DMS53 (cell line): ENCODE measurements at places on chromosomes 16 and 17.

GRCh38 chr17:79789943-79790804 lies 6.7 kb downstream of the CBX8 start:
- peak; percentile 63 for DNase-seq

DNA sequence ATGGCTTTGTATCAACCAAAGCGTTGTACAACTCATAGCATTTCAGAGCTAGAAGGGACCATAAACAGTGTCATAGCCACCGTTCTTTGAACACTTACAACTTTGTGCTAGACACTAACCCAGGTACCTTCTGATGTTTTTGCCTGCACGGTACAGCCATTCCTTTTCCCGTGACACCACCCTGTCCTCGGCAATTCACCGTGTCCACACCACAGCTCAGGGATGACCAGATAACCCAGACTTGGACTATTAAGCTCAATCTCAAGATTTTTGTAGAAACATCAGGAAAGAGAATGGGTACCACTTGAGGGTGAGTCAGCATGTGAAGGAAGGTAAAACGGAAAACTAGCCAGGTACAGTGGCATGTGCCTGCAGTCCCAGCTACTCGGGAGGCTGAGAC lies 9.8 kb upstream of the CBFB start:
- no peak for DNase-seq

- DNase-seq = no peak
Observed at GRCh38 chr17:46009681-46010596, 10.9 kb downstream of the STH start.

DNA sequence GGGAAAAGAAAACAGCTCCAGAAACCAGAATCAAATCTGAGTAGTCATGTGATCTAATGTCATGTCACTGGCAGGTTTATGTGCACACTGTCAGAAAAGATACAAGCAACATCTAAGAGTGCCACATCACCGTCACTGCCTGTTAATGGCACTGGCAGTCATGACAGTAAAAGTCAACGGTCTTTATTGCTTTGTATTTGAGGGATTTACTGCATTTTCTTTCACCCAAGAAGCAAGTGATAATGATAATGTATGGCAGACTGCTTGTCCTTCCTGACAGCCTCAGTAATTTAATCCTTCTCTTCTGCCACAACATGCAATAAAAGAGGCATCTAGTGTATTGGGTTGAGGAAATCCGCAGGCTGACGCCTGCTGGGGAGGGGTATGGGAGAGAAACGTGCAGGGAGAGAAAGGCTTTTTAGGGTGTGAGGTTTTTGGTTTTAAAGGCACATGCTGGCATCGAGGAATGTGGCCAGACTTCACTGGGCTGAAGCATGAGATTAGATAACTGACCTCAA lies 92.4 kb downstream of the RPGRIP1L start:
- DNase-seq = no peak

DNA sequence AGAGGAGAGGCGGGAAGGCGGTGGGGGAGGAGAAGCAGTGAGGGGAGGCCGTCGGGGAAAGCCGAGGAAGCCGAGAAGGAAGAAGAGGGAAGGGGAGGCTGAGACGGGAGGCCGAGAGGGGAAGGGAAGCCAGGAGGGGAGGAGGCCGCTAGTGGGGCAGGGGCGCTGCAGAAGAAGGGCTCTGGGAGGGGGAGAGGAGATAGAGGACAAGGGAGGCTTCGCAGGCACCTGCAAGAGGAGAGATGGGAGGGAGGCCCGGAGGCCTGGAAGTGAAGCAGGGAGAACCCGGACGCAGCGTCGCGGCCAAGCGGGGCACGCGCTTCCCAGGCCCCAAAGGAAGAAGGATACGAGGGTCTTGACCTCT lies 2.3 kb downstream of the C17orf58 start:
- peak; percentile 83 for DNase-seq
